ENCODE measurements at places on chromosomes 1 and 21.

DNA sequence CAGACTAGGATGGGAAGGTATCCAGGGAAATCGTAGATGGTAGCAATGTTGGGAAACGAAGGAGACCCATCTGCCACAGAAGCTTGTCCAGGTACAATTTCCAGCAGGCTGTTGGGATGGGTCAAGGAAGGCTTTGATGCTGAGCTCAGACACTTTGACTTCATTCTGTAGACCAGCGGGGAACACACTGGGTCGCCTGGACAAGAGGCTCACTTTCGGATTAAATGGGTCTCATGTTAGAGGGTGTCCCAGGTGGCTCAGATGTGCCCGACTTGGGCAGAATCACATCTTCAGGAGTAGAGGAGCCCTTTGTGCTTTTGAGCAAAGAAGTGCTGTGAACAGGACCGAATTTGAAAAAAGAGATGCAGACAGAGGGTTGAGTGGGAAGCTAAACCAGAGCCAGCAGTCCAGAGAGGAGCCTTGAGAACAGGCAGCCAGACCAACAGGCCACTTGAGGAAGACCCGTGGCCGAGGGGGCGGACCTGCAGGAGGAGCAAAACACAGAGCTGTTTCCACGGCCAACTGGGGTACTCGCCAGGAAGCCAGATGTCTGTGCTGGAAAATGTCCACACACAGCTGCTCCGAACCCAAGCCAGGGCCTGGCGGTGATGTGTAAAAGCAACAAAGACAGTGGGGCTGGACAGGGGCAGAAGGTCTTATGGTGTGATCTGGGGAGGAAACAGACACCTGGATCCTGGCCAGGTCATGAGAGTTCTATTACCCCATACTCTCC is 146.9 kb downstream of the AJAP1 start:
- DNase-seq: no peak

- no peak for DNase-seq
Observed at GRCh38 chr1:24806588-24806987, 61.3 kb downstream of the CLIC4 start.

- DNase-seq: no peak
Observed at GRCh38 chr1:212421165-212421564, 6.5 kb upstream of the PACC1 start.

DNA sequence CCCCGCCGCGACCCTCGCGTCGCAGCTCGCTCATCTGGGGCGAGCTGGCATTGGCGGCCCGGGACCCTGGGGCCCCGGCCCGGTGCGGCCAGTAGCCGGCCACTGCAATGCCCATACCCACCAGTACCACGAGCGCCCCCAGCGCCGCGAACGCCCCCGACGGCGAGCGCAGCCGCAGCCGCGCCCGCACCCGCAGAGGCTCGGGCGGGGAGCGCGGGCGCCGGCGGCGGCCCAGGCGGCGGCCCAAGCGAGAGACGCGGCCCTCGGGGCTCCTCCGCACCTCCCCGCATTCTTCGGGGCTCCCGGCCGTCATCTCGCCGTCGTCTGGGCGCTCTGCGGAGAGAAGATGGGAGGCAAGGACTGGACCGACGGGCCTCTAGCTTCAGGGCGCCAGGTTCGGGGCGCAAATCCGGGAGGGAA is 2.2 kb downstream of the TMEM200B start:
- peak; percentile 15 for DNase-seq

DNA sequence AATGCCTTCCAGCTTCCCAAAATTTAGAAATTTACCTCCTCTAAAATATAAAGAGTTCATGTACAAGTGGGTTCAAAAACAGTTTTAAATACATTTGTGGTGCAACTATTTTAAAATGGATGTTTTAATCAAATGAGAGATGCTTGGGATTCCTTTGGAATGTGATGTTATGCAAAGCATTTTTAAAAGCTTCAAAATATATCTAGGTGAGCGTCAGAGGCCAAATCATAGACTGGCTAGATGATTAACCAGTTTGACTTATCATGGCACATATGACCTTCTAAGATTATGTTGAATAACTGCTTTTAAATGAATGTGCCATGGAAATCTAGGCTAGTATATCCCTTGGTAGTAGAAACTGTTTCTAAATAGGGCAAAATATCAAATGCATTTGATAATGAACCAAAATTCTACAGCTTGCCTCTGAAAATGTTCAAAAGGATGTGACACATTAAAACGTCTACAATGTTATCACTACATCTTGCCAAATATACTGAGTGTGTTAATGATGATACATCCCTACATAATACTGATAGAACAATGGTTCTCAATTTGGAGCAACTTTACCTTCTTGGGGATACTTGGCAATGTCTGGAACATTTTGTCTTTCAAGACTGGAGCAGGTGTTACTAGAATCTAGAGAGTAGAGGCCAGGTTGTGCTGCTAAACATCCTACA is 650.9 kb upstream of the ADGRL2 start:
- peak; percentile 40 for DNase-seq

DNA sequence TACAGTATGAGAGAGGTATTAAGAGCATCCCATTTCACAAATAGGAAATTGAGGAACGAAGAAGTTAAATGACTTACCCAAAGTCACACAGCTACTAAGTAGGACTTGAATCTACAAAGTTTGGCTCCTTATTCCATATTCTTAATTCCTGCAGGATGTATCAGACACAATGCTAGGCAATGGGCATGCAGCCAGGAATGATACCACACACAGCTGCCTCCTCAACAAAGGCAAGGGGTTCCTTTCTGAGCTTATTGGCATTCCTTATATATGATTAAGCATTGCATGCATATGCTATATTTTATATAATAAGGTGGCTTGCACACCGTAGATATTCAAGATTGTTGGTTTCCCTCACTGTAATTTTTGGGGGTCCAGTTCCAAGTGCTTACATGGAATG is 34.2 kb upstream of the JUN start:
- peak; percentile 94 for DNase-seq

DNA sequence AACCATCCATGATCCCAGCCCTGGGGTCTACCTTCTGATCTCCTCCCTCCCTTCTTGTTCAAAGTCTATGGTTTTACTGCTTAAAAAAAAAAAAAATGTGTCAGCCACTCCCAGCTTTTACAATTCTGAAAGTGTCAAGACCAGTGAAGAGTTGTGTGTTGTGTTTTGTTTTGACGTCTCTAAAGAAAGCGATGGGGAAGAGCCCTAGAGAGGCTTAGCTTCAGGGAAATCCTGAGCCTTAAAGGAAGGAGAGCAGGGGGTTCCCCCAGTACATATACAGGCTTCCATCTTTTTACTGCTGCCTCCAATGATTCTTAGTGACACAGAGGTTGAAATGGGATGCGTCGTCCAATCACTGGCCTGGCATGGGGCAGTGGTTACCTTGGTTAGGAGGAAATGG is 13.9 kb upstream of the FMOD start:
- no peak for DNase-seq

DNA sequence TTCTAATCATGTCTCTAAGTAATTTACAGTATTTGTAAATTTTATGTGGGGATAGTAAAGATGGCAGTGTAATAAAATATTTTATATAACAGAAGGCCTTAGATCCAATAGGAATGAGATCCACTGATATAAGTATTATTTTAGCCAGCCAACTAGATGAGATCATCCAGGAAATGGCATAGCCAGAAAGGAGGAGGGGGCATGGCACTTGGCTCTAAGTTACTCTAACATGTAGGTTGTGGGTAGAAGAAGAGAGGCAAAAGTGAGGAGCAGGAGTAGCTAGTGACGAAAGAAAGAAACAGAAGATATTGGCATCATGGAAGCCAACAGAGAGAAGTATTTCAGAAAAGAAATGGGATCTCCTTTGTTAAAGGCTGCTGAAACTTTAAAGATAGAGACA is 426.1 kb downstream of the PTPRC start:
- DNase-seq: no peak

GRCh38 chr1:61337981-61338848 is 255.9 kb downstream of the NFIA start:
- DNase-seq: peak; percentile 92

DNA sequence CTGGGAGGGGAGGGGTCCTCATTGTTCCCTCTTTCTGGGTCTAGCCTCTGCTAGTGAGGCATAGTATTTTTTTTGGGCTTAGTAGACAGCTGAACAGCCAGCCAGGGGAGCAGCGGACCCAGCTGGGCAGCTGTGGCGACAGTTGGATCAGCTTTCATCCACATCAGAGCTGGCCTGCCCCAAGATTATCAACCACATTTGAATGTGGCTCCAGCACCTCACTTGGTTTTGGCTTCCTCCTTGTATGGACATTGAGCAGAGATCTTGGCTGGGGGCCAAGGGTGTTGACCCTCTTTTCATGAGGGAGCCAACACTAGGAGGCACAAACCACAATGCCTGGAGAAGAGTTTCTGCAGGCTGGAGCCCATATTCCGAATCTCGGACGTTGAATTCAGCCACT is 25.0 kb downstream of the WNT4 start:
- DNase-seq: no peak

DNA sequence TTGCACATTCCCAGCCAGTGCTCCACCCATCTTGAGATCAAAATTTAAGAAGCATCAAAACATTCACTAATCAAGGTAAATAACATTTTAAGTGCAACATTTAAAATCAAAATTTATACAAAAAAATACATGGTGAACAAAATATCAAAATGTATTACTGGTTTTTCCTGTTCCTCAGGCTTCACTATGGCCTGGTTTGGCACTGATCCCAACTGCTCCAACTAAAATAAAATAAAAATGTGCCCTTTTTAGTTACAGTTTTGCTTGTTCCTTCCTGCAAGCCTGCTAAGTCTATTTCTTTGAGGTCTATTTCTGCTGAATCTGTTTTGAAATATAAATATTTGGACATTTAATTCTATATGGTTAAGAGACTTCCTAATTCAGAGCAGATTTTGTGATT is 54.9 kb downstream of the ADAMTS1 start:
- no peak for DNase-seq

- no peak for DNase-seq
Observed at GRCh38 chr1:44588551-44589210, 85.6 kb downstream of the TMEM53 start.

GRCh38 chr21:29667651-29668050 is 272.1 kb downstream of the GRIK1 start:
- DNase-seq: no peak

GRCh38 chr21:25691976-25692375 is 42.7 kb downstream of the ATP5PF start:
- DNase-seq: no peak

DNA sequence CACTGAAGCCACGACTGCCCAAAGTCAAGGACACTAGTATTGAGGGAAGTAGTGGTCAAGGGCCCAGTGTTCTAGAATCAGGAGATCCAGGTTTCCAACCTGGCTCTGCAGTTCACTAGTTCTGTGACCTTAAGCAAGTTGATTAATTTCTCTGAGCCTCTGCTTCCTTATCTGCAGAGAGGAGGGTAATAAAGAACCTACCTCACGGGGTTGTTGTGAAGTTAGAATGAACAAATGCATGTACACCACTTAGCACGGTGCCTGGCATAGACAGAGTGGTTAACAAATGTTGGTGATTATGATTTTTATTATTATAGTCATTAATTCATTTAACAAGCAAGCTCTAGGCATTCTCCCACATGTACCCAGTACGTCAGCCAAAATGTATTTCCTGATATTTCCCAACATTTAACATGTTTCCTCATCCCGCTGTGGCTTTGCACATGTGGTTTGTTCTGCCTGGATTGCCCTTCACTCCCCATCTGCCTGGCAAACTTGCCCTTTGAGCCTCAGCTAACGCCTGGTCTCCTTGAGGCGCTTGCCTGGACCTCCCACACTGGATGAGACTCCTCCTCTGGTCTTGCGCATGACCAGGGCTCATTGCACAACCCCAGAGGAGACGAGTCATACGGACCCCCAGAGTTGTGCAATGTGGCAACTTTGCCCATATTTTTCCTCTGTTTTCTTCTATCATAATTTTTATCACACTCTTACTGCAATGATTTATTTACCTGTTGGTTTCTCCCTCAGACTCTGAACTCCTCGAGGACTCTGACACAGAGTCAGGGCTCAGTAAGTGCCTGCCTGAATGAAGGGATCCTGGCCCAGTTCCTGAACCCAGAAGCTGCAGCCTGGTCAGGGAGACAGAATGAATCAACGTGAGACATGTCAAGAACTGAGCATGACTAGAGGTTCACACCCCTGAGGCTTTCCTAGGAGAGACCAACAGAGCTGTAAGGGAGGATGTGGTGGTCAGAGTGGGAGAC is 20.7 kb upstream of the MFSD2A start:
- peak; percentile 96 for DNase-seq

DNA sequence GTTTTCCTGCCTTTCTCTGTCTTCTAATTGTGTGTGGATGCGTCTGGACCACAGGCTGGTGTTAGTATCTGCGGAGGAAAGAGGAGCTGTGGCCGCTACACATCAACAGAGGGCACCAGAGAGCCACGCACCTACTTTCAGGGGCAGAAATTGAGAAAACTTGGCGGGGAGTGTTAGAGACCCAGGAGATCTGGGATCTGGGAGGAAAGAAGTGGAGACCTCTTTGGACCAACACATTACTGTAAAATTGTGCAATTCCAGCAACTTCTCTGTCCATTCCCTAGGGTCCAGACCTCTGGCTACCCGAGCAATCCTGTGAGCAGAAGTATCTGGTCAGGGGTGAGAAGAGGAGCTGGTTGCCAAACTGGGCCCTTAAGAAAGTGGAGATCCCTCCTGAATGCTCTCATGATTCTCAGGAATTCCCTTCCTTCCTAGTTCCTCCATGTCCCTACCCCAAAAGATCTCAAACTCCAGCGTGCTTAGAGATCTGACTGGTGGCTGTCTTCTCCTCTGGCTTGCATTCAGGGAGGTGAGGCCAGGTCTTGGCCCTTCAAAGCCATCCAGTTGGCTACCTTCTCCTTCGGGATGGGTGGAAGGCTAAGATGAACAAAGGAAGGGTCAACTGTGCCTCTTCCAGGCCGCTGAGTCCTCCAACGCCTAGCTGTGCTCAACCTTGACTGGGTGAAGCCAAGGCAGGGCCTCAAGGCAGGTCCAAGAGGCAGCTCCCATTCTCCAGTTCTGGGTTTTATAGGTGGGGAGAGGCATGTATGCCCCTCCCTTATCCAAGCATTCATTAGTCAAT is 1.2 kb upstream of the KIRREL1 start:
- peak; percentile 78 for DNase-seq

- DNase-seq: no peak
Observed at GRCh38 chr1:211524521-211524920, 32.6 kb upstream of the RD3 start.

DNA sequence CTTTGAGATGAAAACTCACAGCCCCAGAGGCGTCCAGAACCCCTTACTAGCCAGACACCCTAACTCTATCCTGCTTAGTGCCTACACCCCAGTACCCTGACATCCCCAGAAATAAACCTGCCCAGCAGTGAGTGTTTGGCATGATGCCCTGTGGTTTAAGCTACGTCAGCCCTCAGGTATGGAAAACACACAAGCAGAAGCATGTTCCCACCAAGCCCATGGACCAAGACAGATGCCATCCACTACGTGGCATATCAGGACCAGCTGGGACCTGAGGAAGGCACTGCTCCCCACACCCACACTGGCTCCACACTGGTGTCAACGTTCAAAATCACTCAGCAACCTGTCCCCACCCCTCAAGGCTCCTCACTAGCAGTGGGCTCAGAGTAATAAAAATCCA is 116.4 kb downstream of the SYT2 start:
- DNase-seq: peak; percentile 37

- DNase-seq: peak; percentile 77
Observed at GRCh38 chr1:51234721-51235425, 1.2 kb upstream of the RNF11 start.

- no peak for DNase-seq
Observed at GRCh38 chr1:26915204-26915842, 1.5 kb upstream of the NR0B2 start.

Data from EH (cell line).